Progenitor cell of endocrine pancreas (in vitro differentiated cells): ENCODE measurements at places on chromosomes 4 and X.

DNA sequence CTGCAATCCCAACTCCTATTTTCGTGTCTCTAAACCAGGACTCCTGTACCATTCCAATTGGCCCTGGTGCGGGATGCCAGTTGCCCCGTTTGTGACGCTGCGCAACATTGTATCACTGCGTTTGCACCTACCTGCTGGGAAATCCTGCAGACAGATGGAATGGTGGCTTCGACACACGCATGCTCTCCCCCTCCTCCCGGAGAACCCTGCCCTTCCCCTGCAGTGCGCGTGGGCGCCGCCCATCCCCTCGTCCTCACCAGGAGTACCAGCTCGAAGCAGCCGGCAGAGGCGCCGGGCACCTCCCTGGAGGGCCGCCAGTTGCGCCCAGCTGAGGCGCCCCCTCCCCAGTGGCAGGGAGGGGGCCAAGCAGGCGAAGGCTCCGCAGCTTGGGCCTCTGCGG, 1.4 kb downstream of the DGKK start:
- H3K27ac ChIP-seq, result no peak overlapping the region
- peaks cover 3% of the 10 kb centered on the region for H3K4me1 ChIP-seq
- H3K36me3 ChIP-seq, result no peaks in the 10 kb centered on the region
- H3K4me3 ChIP-seq, result peak overlapping the region; percentile 16
- peaks cover 52% of the 10 kb centered on the region for H3K27me3 ChIP-seq

DNA sequence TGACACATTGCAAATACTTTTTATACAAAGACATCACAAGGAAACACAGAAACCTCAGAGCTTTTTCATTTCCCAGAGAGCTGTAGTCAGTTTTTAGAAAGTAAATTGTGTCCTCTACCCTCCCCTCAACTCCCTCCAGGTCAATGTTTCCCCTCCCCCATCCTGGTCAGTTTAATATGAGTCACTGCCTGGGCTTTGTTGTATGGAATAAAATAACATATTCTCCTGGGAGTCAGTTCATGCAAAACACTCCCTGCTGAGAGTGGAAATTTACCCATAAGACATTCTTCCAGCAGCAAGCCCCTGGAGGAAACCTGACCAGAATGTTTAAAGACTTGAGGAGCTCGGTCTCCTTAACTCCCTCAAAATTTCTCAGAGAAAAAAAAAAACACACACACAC, 270.1 kb upstream of the LDB2 start:
- H3K4me1 ChIP-seq, result peaks cover 6% of the 10 kb centered on the region
- no peak overlapping the region for H3K27ac ChIP-seq
- H3K36me3 ChIP-seq, result no peaks in the 10 kb centered on the region
- peaks cover 3% of the 10 kb centered on the region for H3K27me3 ChIP-seq
- DNase-seq, result no peak

DNA sequence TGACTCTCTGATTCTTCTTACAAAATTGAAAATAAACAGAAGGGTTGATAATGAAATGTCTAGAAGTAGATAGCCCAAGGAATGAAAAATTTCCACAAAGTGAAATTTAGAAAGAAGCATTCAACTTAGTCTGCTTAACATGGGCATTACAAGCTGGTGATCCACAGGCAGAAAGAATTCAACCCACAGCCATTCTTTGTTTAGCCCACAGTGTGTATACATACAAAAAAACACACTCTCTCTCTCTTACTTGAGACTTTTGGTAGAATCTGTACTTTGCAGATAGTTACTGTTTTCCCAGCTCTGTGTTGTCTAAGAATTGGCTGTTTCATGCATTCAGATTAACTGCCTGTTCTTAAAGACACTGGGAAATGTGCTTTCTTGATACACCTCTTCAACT, 159.8 kb downstream of the SLC4A4 start:
- no peaks in the 10 kb centered on the region for H3K27me3 ChIP-seq
- H3K4me3 ChIP-seq, result no peak overlapping the region
- no peak for DNase-seq
- H3K4me1 ChIP-seq, result peaks cover 22% of the 10 kb centered on the region

DNA sequence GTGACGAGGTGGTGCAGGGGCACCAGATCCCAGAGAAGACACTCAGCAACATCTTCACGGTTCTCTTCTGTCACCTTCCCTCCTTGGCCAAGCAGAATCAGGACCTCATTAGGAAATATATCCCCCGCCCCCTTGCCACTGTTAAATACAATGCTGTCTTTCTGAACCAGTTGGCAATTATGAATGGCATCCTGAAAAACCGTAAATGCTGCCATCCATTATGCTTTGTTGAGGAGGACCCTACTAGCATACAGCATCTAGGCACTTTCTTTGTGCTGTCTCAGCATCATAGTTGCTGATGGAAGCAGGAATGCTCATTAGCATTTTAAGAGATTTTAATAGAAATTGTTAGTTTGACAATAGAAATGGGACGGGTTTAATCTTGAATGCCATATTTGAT, 138.5 kb downstream of the DCLK2 start:
- no peak overlapping the region for H3K4me3 ChIP-seq
- peaks cover 4% of the 10 kb centered on the region for H3K4me1 ChIP-seq
- H3K27me3 ChIP-seq, result no peaks in the 10 kb centered on the region
- no peak for DNase-seq
- H3K36me3 ChIP-seq, result no peaks in the 10 kb centered on the region

GRCh38 chrX:125757794-125758564, 408.1 kb downstream of the DCAF12L2 start:
- H3K4me3 ChIP-seq, result no peak overlapping the region
- no peak overlapping the region for H3K27ac ChIP-seq
- peaks cover 2% of the 10 kb centered on the region for H3K36me3 ChIP-seq
- H3K27me3 ChIP-seq, result no peaks in the 10 kb centered on the region
- DNase-seq, result no peak
- H3K4me1 ChIP-seq, result no peaks in the 10 kb centered on the region

DNA sequence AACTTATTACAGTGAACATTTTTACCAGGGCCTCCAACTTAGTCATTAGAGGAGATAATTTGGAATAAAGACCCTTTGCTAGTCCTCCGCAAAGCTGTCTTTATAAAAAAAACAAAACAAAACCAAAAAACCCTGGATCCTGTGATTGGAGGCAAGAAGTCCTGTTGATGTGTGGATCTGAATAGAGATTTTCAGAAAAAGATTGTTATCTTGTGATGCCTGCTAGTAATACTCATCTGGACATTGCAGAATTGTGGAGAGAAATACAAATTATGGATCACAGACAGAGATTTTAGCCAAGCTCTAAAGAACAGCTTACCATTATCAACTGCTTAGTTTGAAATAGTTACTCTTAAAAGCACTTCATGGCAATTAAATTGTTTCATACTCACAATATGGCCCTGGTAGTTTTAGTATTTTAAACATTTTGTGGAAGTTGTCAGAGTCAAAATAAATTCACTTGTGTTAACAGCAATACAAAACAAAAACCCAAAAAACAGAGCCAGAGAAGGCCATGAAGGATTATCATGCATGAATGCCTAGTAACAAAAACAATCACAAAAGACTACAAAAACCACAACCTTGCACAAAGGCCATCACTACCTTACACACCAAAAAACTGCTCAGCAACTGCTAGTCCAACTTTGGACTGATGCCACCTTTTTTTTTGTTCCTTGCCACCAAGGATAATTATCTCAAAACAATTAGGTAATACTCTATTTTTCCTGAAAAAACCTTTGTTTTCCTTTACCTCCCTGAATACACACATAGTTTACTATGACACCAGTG, 514.5 kb upstream of the SLIT2 start:
- H3K27ac ChIP-seq, result no peak overlapping the region
- no peaks in the 10 kb centered on the region for H3K36me3 ChIP-seq
- H3K4me3 ChIP-seq, result no peak overlapping the region
- H3K27me3 ChIP-seq, result no peaks in the 10 kb centered on the region
- no peaks in the 10 kb centered on the region for H3K4me1 ChIP-seq

GRCh38 chrX:117854806-117855205, 261.8 kb downstream of the KLHL13 start:
- H3K4me1 ChIP-seq, result peaks cover 2% of the 10 kb centered on the region
- no peak overlapping the region for H3K27ac ChIP-seq

DNA sequence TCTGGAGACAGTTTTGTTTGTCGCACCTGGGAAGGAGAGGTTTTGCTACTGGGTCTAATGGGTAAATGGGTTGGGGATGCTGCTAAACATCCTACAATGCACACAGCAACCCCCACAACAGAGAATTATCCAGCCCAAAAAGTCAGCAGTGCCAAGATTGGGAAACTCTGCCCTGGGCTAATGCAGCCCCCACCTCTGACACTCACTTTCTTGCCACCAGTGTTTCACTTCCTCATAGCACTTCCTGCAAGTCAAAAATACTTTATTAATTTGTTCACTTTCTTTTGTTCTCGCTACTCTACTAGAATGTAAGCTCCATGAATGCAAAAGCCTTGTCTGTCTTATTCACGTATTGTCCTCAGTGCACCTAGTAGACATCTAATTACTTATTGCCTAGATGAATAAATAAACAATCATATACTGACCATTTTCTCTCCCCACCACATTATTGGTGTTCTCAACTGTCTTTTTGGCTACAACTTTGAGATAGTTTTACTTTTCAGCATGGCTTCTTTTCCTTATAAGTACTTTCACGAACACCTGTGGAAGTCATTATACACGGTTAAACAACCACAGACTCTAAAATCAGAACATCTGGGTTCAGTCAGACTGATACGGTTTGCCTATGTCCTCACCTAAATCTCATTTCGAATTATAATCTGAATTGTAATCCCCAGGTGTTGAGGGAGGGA, 82.0 kb upstream of the PITX2 start:
- H3K4me1 ChIP-seq, result peaks cover 6% of the 10 kb centered on the region
- no peaks in the 10 kb centered on the region for H3K36me3 ChIP-seq
- no peak overlapping the region for H3K27ac ChIP-seq

- no peak overlapping the region for H3K4me3 ChIP-seq
- H3K36me3 ChIP-seq, result no peaks in the 10 kb centered on the region
- H3K27me3 ChIP-seq, result no peaks in the 10 kb centered on the region
- DNase-seq, result no peak
- no peak overlapping the region for H3K27ac ChIP-seq
Measured at GRCh38 chr4:152633118-152633517, 46.7 kb downstream of the TMEM154 start.

DNA sequence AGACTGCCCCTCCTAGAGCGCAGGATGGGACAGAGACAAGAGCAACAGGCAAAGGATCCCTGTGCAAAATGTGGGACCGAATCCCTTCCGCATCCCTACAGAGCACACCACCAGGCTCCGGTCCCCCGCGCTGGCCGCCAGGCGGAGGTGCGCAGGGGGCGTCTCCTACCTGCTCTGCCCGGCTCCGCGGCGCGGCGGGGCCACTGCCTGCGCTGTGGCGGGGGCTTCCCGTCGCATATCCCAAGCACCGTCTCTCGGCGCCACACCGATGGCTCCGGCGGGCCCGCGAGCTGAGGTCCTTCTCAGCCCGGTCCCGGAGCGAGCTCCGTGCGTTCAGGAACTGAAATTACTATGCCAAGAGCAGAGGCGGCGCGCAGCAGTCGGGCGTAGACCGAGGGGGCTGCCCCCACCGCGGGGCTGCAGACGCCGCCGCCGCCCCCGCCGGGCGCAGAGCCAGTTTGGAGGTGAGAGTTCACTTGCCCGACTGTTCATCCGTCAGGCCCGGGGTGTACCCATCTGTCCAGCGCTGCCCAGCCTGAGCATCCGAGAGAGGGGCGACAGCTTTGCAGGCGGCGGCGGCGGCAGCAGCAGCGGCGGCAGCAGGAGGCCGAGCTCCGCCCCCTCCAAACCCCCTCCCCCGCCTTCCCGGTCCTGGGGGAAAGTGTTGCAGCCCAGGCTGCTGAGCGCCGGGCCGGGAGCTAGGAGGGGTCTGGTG, at the start of gene GPRIN3:
GPRIN3 (minus strand) TSS at position 355 of the 715 bp plus-strand sequence. CDS start 57,690 bp downstream, outside the sequence.
- peaks cover 32% of the 10 kb centered on the region for H3K4me1 ChIP-seq
- peak; percentile 50 for DNase-seq
- H3K4me3 ChIP-seq, result peak within 1 kb of the TSS; percentile 85
- H3K27ac ChIP-seq, result peak within 1 kb of the TSS; percentile 43
- no peaks in the 10 kb centered on the region for H3K27me3 ChIP-seq
- no peaks in the 10 kb centered on the region for H3K36me3 ChIP-seq

GRCh38 chrX:51889851-51890250, 3.6 kb upstream of the MAGED1 start:
- no peak for DNase-seq
- H3K27ac ChIP-seq, result peak overlapping the region; percentile 41
- no peak overlapping the region for H3K4me3 ChIP-seq
- H3K27me3 ChIP-seq, result no peaks in the 10 kb centered on the region
